Activated naive CD8-positive, alpha-beta T cell treated with anti-CD3 and anti-CD28 coated beads, Interleukin-2, amount 10 ng/mL, durations not matched to agents 7 days and 5 days (primary cell): ENCODE measurements at places on chromosomes 3 and 15.

- no peak for DNase-seq
These were observed 44.0 kb upstream of the ALCAM start for GRCh38 chr3:105322570-105323273.

- peak; percentile 65 for DNase-seq
These were observed 144.4 kb downstream of the DNAJB8 start for GRCh38 chr3:128322030-128323022.

DNA sequence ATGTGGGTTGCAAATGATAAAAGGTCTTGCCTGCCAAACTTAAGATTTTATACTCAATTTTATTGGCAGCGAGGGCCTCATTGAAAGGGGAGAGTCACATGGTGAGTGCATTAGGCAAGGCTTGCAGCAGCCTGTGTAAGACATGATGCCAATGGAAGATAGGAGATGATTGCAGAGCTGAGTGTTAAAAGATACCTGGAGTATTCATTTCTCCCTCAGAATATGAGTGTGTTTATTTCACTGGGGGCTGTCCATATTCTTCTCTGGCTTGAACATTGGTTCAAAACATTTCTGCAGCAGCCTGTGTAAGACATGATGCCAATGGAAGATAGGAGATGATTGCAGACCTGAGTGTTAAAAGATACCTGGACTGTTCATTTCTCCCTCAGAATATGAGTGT, 165.2 kb upstream of the NUDT16 start:
- no peak for DNase-seq

DNA sequence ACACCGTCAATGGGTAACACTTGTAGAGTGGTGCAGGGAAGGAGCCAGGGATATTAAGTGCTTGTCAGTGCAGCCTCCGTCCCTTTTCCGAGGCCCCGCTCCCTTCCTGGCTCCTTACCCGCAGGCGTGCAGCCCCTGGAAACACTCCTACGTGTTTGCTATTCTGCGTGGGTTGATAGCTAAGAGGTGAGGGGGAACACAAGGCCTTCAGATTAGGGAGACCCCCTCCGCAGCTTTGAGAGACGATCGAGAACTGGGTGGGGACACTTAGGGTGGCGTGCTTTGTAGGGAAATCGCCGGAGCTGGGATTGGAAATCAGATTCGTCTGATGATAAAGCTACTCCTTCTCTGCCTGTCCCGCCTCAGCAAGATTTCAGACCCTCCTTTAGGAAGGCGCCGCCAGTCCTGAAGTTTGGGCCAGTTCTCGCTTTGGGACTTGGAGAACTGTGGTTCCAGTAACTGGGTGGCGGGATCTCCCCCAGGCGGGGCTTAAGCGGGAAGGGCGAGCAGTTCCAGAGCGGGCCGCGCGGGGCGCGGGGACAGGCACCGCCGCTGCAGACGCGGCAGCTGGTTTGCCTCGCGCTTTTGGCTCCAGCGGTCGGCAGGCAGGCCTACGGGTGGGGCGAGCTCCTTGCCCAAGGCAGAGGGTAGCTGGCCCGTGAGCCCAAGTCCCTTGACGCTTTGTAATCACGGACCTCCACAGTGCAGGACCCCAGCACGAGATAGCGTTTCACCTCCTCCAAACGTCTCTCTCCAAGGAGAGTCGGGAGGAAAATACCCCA, 8.0 kb upstream of the FAM107A start:
- DNase-seq = peak; percentile 68

DNA sequence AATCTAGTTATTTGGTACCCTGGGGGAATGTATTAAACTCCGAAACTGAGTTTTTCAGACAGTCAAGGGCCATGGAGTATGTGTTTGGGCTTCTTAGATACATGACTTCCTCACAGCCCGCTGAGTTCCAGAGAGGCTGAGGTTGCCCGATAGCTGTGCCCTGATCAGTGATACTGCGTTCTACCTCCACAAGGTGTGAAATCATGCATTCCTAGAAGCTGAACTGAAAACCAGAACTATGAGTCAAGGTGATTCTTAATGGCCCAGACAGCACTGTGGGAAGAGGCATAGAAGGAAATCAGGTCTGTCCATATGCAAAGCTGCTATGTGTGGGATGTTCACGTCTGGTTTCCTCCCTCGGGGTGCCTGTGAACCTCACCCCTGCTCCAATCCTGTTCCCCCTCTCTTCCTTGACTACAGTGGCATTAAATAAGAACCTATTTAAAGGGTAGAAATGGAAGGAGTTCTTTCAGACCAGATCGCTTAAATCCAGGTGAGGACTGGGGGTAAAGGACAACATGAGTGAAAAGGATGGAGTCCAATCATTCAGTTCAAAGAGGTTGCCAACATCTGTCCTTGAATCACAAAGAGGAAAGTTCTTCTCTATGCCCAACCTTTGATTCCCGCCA, 74.3 kb downstream of the MYO1E start:
- DNase-seq = no peak

GRCh38 chr3:43994657-43995546, 246.8 kb upstream of the TOPAZ1 start:
- DNase-seq = peak; percentile 66

- no peak for DNase-seq
These were observed 103.9 kb downstream of the HCN4 start for GRCh38 chr15:73264881-73265280.

DNA sequence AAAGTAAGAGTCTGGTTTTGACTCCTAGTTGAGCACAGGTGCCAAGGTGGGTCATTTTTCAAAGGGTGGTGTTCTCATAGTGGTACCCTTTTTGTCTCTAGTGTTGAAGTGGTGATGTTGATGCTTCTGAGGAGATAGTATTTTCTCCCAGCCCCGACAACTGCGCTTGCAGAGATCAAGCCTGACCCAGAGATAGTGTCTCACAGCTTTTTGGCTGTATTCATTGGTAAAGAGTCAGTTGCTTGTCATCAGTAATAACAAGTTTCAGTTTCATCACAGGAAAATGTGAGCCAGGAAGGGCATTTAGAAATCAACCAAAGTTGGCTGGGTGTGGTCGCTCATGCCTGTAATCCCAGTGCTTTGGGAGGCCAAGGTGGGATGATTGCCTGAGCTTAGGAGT, 139.3 kb downstream of the NFKBIZ start:
- no peak for DNase-seq

GRCh38 chr3:197305854-197306253, 7.4 kb upstream of the DLG1 start:
- DNase-seq = no peak

- DNase-seq = no peak
These were observed 53.6 kb downstream of the HOMER2 start for GRCh38 chr15:82898961-82899360.

DNA sequence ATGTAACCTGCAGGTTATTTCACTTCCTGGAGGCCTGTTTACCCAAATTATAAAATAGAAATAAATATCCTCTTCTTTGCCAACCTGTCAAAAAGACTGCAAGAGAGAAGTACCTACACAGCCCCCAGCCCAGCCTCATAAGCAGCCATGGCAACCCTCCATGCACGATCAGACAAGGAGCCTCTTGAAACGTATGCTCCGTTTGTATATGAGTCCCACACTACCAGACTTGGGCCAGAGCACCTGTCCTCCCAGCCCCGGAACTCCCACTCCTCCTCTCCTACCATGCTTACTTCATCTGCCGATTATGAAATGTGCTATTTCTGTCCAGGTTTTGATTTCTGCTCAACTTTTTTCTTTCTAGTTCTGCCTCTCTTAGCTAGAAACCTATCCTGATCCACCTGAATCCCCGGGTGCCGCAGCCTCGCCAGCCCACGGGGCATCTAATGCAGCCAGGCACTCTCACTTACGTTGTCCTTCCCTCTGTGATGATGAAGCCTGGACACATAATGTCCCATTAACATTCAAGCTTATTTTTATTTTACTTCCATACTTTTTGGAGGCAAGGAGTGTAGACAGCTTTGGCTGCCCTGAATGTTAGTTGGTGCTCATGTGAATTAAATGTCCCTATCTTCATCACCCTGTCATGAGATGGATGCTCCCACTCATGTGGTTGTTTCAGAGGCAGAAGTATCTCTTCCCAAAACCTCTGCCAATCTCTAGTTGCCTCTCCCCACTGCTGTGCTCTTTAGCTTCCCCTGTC, 73.8 kb downstream of the MB21D2 start:
- no peak for DNase-seq

DNA sequence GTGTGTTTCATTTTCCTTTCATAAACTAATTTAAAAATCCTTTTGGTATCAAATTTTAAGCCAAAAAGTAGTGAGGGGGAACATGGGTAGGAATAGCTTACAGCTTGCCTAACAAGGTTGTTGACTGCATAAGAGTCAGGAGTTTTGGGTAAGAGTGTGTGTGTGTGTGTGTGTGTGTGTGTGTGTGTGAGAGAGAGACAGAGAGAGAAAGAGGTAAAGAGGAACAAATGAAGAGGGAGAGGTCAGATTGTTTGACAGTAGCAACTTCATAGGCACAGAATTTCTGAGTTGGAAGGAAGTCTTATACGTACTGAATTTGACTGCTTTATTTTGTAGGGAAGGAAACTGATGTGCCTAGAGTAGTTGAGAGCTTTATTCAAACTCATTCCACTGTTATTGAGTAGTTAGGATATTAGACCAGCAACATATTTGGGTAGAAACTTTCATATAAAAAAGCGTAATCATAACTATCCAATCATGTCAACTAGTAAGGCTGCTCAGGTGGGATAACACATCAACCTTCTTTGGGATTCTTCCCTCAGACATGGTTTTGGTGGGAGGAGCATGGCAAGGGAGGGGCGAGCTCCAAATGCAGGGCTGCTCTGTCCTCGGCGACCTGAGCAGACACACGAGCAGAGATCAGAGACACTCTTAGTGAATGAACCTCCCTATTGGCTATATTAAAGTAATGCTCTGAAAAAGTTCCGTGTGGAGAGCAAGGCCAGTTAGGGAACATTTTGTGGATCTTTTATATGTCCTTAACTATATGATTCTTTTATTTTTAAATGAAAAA, 86.4 kb downstream of the LPP start:
- no peak for DNase-seq

GRCh38 chr3:16288664-16289063, 23.7 kb downstream of the OXNAD1 start:
- DNase-seq = no peak

DNA sequence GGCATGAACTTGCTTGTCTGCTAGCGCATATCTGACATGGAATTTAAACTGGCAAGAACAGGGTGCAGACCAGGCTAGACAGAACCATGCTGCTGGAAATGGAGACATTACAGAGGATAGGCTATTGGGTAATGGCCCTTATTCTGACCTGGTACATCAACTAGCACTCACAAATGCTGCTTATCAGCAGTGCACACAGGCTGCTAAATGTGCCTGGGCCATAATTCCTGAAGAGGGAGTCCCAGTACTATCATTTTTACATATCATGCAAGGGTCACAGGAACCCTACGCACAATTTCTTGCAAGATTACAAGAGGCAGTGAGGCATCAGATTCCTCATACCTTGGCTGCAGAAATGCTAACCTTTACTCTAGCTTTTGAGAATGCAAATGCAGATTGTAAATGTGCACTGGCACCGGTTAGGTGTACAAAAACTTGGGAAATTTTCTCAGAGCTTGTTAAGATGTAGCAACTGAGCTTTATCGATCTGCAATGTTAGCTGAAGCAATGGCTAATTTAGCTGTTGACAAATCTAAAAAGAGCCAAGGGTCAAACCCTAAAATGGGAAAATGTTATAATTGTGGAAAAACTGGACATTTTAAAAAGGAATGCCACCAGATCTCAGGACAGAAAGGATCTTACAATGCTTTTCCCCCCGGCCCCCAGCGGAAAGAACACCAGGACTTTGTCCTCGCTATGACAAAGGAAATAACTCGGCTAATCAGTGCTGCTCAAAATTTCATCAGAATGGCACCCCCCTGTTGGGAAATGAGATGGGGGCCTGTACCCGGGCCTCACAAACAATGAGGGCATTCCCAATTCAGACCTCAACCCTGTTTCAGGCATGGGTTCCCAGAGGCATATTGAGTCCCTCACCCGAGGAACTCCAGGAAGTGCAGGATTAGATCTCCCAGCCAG, 21.1 kb downstream of the CCRL2 start:
- DNase-seq = no peak

DNA sequence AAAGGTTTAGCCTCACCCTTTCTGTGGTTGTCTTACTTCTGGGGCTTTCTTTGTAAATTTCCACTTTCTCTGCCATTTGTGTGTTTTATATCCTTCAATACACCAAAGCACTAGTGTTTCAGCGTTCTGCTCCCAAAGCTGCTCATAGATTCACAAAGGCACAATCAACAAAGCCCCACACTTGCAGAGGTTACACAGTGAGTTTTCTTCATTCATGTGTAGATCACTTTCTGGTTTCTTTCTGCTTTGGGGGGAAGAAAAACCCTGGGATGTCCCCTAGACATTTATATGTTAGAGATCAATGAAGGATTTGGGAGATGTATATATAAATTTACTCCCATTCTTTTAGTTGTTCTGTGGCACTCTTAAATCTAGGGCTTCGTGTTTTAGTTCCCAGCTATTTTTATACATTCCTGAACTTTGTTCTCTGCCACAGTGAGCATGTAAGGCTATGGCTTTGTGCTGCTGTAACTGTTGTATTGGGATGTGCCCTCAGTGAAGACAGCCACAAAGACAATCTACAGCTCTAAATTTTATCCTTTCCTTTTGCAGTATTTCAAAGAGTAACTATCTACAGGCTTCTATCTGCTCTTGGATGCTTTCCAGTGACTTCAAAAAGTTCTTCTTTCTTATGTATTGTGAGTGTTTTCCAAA, 636.5 kb downstream of the ZBBX start:
- DNase-seq = no peak

DNA sequence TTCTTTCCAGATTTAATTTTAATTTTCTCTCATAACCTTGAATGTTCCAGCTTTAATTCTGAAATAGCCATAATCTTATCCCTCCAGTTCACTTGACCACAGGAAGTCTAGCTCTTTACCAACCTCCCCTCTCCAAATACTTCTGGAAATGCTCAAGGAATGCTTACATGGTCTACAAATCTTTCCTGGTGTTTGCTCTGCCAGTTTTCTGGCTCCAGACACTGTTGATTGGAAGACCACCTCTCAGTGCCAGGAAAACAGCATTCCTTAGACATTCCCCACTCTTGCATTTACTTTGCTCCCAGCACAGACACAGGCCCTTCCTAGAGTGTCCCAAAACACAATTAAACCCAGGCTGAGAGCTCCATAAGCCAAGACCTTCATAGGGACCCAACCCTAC, 98.6 kb downstream of the MESD start:
- no peak for DNase-seq

- DNase-seq = no peak
These were observed 55.2 kb downstream of the SLC12A6 start for GRCh38 chr15:34282384-34282783.

GRCh38 chr3:100407977-100408532, 6.7 kb downstream of the LNP1 start:
- no peak for DNase-seq
